ENCODE measurements at places on chromosomes 2 and 18. TPM values are rescaled to one million over a fixed set of nuclear protein-coding genes. Genes with fewer than 3 reads are reported as not detected.

- DNase-seq, result no peak
Measured at GRCh38 chr2:129802290-129802689, 177.2 kb upstream of the RAB6C start.

- no peak for DNase-seq
Measured at GRCh38 chr2:129396980-129397599, 582.4 kb upstream of the RAB6C start.

- DNase-seq, result no peak
Measured at GRCh38 chr2:201886504-201886903, 80.2 kb downstream of the CDK15 start.

Gene OXER1
- 2.4 TPM for total RNA-seq

- DNase-seq, result no peak
Measured at GRCh38 chr2:45162711-45163110, 153.5 kb upstream of the SIX2 start.

Gene HOXD9
- 5.6 TPM for total RNA-seq

Gene MAP3K19
- not detected for total RNA-seq

DNA sequence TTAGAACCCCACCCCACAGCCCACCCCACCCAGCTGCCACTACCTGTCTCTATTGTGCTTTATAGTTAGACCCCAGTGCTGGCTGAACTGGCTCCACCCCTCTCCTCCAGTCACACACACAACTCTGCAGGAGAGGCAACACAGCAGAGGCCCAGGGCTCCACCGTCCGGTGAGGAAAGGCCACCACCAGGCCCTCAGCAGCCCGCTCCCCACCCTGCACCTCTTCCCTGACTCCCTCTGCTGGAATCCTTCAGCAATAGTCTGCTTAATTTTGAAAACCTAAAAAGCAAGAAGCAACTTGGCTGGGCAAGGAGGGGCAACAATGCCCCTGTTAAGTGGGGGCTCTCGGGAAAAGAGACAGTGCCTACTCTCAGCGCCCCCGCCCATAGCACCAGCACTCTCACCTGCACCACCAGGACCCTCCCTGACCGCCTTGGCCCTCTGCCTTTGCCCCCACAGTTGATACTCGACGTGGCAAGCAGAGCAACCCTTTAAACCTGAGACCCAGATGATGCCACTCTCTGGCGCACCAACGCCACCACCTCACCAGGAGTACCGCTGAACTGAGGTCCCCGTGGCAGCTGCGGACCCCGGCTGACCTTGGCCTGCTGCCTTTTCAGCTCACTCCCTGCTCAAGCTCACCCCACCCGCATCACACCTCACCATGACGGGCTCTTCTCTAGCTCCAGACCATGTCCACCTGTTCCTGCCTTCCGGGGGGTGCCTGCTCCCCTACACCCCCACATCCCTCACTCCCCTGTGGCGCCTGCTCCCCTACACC lies 45.7 kb downstream of the NDUFA10 start:
- no peak for DNase-seq

Gene PARD6G
- 0.58 TPM for total RNA-seq

DNA sequence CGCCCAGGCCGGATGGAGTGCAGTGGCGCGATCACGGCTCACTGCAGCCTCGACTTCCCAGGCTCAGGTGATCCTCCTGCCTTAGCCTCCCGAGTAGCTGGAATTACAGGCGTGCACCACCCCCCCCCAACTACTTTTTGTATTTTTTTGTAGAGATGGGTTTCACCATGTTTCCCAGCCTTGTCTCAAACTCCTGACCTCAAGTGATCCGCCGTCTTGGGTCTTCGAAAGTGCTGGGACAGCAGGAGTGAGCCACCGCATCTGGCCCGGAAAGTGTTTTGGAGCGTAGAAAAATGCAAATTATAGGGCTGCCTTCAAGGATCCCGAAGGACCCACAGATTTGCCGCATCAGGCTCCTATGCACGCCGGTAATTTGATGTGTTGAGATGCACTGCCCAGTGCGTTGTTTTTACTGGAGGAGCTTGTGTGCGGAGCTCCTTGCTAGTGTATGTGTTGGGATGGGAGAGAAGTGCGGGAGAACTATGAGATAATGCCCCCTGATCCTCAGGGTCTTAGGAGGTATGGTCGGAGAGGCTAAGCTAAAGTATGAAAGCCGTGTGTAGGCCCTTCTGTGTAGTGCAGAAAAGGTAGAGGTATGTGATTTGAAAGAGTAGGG lies 1.2 kb upstream of the CLASP1 start:
- DNase-seq, result peak; percentile 36

DNA sequence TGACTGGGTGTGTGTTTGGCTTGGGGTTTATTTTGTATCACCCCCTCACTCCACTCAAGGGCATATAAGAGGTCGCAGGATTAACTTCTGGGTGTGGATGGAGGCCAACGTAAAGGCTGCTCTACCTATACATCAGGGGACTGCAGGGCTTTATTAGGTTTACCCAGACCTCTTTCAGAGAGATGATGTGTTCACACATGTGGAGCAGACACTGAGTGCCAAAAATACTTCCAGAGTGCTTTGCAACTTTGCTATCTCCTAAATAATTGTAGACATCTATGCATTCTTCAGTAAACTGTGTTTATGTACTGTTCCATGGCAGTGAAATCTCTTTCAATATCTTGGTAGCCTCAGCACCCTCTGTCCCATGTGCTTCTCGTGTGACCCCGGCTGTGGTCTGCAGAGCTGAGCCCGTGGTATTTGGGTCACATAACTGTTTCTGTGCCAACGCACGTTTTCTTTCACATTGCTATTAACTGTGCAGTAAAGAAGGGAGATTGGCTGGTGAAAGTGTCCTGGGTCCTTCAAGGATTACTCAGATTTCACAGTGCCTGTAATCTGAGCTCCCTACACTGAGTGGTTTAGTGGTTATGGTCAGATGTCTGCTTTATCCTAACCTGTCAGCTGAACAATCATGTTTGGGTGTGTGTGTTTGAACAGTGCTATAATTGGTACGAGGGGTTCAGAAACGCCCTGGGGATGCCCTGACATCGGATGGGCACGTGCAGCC lies 208.1 kb downstream of the VAPA start:
- DNase-seq, result no peak

- no peak for DNase-seq
Measured at GRCh38 chr18:45203677-45204076, 411.6 kb upstream of the SLC14A2 start.

DNA sequence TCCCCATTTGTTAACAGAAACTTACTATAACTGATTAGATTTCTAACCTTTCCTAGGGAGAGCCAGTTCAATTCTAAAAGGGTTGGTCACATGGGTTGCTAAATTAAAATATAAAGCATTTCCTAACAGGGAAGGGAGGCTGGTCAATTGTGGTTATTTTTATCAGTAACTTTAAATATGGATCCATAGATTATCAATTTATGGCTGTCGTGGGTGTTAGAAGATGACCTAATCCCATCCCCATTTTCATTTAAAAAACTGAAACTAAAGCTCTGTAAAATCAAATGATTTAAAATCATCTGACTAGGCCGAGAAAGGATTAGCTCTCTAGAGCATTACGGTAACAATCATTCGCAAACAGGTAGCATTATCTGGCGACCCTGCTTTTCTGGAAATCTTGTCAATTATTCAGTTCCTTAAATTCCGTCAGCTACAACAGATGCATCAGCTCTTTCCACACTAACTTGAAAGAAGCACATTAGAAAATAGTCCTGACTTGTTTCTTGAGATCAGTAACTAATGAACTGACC lies 953 bp upstream of the HNRNPA3 start:
- DNase-seq, result no peak

DNA sequence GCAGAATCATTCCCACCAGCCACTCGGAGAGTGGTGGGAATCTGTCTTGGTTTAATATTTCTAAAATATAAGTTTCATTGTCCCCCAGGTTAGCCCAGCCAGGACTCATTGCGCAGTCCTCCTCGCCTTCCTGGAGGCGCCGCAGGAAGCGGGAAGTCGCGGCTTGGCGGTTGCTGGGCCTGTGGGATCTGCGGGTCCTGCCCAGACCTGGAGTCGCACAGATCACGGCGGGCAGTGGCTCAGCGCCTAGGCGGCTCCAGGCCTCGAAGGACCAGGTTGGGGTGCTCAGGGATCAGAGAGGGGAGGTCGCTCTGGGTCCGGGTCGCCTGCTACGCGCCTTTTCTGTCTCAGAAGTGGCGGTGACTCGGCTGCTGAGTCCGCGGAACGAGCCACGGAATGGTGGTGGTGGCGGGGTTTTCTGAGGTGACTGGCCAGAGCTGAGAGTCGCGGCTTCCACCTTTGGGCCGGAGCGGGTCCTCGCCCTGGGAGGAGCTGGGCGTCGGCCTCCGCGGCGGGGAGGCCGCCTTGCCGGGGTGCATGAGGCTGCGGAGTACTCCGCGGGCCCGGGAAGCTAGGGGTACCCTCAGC lies 2.6 kb downstream of the HOXD3 start:
- no peak for DNase-seq

DNA sequence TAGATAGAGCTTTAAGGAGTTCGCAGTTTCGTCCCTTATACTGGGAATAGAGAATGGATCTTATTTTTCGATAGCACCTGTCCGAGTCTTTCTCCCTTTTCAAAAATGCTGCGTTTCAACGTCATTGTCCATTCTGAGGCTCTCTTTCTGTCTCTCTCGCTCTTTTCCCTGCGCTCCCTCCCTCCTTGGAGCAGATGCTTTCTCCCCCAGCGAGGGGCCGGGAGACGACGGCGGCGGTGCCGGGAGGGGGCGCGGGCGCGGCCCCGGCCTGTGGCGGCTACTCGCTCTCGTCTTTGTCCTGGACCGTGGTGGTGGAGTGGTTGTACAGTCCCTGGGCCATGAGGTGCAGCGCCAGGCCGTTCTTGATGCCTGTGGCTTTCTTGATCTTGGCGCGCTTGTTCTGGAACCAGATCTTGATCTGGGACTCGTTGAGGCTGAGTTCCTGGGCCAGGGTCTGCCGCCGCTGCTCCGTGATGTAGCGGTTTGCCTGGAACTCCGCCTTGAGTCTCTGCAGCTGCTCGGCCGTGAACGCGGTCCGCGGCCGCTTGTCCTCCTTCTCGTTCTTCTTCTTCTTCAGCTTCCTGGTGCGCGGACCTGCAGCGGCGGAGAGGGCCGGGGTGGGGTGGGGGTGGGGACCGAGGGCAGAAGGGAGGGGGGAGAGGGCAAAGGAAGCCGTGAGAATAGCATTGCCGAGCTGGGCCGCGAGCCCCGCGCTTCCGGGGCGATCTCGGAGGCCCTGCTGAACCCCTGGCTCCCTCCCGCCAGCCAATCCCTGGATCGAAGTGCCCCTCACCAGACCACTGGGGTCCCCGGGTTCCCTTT lies 4.6 kb downstream of the EN1 start:
- DNase-seq, result no peak

- DNase-seq, result no peak
Measured at GRCh38 chr2:134988994-134989605, 58.1 kb downstream of the MAP3K19 start.

- peak; percentile 44 for DNase-seq
Measured at GRCh38 chr2:42602876-42603219, 34.4 kb downstream of the MTA3 start.

- peak; percentile 20 for DNase-seq
Measured at GRCh38 chr2:206082298-206082843, 3.6 kb downstream of the INO80D start.

DNA sequence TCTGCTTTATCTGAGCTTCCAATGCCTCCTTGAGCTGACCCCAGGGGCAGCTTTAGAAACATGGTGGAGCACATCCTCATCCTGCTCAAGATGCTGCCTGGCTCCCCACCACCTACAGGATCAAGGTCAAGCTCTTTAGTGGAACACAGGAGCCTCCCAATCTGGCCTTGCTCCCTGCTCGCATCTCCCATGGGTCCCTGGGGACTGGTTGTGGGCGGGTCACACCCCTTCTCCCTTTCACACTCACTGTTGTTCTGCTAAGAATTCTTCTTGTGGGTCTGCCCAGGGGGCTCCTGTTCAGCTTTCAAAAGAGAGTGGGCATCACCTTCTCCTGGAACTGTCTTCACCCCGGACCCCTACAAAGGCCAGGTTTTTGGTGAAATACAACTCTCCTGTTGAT lies 8.4 kb upstream of the NT5DC4 start:
- DNase-seq, result no peak

Gene KCNS3
- 4.9 TPM for total RNA-seq

GRCh38 chr2:162925595-162925994 lies 87.0 kb upstream of the KCNH7 start:
- DNase-seq, result no peak

DNA sequence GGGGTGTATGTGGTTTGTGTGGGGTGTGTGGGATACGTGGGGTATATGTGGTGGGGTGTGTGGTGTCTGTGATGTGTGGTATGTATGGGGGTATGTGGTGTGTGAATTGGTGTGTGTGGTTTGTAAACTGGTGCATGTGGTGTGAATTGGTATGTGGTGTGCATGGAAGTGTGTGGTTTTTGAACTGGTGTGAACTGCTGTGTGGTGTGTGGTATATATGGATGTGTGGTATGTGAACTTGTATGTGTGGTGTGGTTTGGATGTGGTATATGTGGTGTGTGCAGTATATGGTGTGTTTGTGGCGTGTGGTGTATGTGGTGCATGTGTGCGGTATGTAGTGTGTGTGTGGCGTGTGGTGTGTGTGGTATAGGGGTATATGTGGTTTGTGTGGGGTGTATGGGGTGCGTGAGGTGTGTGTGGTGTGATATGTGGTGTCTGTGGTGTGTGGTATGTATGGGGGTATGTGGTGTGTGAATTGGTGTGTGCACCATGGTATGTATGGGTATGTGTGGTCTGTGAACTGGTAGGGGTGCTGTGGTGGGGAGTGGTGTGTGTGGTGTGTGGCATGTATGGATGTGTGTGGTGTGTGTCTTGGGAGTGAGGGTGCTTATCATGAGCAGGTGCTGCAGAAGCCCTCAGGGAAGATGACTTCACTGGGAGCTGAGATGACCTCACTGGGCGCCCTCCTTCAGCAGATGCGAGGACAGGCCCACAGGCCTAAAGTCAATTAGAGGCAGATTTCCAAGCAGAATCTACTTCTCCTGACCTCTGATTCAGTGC lies 209.6 kb upstream of the TNP1 start:
- DNase-seq, result no peak

DNA sequence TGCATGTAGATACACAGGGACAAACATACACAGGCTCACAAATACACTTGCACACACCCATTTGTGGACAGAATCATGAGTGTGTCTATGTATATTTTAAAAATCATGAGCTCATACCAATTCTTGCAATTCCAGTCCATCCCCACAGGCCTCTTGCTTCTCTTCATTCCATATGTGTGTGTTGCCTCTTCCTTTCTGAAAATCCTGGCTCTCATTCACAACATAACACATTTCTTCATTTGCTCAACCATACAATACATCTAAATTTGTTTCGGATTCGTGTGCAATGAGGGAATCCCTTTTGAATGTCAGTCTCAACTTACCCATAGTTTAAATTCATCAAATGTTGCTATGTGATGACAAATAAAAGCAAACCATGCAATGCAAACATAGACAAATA lies 51.4 kb downstream of the GNAL start:
- DNase-seq, result no peak

- peak; percentile 52 for DNase-seq
Measured at GRCh38 chr2:104939570-104940217, 85.8 kb downstream of the POU3F3 start.

DNA sequence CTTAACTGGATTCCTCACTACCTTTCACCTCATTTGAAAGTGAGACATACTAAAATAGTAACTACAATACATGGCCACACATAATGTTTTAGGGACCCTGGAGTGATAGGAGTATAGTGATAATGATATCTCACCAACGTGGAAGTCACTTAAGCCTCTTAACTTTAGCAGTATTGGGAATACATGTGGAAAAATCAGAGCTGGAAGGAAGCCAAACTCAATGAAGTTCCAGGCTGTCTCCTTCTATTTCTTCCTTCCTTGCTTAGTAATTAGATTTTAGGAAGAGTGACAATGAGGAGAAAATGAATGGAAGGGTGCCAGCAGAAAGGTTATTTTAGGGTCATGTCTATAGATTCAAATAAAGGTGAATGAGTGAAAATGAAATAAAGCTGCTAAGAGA lies 387.3 kb downstream of the PLCL1 start:
- no peak for DNase-seq

Gene SIX3
- total RNA-seq, result not detected

Gene TRIM43
- total RNA-seq, result not detected

- peak; percentile 88 for DNase-seq
Measured at GRCh38 chr2:45935791-45936622, 284.5 kb downstream of the PRKCE start.
